ENCODE measurements at places on chromosomes 2 and 18.

GRCh38 chr2:31234683-31235503 is 941 bp downstream of the EHD3 start:
- no peak for DNase-seq

DNA sequence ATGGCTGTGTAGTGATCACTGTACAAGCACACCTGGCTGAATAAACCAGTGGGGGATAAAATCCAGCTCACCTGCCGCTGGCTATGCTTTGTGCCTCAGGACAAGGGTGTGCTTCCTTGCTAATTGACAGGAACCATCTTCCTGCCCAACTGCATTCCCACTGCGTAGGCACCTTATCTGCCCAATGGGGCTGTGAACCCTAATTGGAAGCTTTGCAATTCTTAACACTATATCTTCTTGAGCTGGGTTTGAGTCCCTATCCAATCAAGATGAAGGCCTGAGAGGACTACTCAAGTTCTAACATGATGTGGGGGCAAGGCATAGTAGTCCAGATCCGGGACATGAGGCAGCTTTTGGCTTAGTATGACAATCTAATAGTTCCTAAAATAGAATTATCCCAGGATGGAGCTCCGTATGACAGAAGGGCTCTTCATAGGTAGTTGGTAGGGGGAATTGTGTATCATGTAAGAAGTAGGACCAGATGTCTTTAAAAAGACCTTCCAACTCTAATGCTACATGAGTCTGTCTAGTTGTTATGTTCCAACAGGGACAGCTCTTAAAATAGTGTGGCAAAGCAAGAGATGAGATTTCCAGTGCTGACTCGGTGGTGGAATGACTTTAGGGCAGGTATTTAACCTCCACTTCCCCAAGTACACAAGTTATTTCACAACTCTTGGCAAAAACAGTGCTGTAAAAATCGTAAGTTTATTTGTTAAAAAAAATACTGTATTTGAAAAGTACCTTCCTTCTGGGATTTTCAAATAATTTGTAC is 2.3 kb upstream of the TMEM150A start:
- no peak for DNase-seq

- DNase-seq, result no peak
Measured at GRCh38 chr2:191688934-191689695, 11.2 kb downstream of the NABP1 start.

DNA sequence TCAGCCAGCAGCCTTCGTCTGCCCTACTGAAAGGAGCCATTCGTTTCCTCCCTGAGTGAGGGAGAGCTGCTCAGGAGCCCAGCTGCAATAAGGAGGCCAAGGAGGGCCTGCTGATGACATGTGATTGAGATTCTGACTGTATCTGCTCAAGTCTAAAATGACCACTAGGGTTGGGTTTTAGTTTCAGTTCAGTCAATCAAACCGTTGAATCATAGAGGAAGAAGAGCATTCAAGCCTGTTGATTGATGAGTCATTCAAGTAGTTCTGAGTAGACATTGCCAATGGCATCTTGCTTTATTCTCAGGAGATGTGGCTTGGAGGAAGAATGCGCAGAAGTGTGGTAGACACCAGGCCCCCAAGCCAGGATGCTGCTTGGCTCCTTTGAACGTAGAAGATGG is 19.9 kb upstream of the BCL2L11 start:
- no peak for DNase-seq

GRCh38 chr2:28986429-28986828 is 5.3 kb downstream of the TOGARAM2 start:
- DNase-seq, result no peak

- DNase-seq, result peak; percentile 6
Measured at GRCh38 chr18:65235966-65236624, 514.7 kb upstream of the CDH7 start.

DNA sequence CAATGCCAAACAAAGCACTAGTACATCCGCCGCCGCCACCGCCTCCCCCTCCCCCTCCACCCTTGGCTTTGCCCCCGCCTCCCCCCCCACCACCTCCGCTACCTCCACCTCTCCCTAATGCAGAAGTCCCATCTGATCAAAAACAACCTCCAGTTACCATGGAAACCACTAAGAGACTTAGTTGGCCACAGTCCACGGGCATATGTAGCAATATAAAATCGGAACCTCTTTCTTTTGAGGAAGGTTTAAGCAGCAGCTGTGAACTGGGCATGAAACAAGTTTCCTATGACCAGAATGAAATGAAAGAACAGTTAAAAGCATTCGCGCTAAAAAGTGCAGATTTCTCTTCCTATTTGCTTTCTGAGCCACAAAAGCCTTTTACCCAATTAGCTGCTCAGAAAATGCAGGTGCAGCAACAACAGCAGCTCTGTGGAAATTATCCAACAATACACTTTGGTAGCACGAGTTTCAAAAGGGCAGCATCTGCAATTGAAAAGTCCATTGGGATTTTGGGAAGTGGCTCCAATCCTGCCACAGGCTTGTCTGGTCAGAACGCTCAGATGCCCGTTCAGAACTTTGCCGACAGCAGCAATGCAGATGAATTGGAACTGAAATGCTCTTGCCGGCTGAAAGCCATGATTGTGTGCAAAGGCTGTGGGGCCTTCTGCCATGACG is 168.0 kb downstream of the ASXL3 start:
- peak; percentile 67 for DNase-seq

DNA sequence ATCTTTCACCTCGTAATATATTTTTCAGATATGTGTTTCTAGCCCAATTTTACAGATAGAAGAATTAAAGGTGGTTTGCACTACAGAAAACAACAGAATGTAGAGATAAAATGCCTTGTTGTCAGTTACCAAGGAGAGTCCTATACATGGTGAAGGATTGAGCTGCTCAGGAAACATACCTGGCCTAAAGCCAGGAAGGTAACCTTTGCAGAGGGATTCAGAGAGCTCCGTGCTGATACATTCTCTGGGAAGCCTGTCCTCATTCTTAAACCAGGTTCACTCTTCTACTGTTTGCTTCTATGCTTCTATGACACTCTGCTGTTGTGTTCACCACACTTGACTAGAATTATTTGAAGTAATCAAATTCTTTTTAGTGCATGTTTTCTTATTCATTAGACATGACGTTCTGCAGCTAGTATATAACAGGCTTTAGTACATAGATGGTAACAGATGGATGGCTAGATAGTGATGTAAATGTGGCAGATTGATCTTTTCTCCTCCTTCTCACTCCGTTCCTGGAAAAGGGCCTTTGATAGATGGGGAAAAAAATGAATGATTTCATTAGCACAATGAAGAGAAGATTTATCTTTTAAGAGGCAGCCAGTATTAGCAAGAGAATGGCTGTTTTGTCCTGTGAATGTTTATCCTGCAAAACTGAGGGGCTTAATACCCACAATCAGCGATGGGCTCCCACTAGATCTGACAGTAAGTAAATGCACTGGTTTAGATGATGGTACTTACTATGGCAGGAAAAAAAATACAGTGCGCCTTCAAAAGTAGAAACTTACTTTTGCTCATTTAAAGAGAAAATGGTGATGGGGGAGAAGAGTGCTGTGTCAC is 589.6 kb upstream of the FAM98A start:
- no peak for DNase-seq

GRCh38 chr2:186484062-186484735 is 1.9 kb upstream of the ZC3H15 start:
- DNase-seq, result no peak

DNA sequence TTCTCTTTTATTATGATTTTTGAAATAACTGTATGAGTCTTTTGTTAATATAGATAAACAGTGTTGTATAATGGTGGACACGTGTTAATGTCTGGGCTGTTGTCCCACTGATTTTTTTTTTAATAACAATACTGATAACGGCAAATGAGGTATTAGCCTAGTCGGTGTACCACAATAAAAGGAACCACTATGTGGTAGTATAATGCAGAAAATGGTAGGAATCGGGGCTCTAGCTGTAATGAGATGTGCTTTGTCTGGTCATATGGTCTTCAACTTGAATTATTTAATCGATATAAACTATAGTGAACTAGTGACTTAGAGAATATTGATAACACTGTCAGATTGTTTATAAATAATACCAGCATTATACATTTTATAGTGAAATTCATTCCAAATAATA is 517.9 kb upstream of the SPHKAP start:
- no peak for DNase-seq

DNA sequence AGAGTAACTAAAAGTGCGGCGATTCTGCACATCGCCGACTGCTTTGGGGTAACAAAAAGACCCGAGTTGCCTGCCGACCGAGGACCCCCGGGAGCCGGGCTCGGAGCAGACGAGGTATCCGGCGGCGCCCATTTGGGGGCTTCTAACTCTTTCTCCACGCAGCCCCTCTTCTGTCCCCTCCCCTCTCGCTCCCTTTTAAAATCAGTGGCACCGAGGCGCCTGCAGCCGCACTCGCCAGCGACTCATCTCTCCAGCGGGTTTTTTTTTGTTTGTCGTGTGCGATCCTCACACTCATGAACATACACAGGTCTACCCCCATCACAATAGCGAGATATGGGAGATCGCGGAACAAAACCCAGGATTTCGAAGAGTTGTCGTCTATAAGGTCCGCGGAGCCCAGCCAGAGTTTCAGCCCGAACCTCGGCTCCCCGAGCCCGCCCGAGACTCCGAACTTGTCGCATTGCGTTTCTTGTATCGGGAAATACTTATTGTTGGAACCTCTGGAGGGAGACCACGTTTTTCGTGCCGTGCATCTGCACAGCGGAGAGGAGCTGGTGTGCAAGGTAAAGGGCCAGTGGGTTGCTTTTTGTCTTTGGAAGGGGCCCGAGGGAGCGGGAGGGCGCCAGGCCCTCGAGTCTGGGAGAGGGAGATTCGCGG is 1.4 kb downstream of the TRIB2 start:
- no peak for DNase-seq

- no peak for DNase-seq
Measured at GRCh38 chr2:127968610-127969339, 59.1 kb downstream of the SAP130 start.

DNA sequence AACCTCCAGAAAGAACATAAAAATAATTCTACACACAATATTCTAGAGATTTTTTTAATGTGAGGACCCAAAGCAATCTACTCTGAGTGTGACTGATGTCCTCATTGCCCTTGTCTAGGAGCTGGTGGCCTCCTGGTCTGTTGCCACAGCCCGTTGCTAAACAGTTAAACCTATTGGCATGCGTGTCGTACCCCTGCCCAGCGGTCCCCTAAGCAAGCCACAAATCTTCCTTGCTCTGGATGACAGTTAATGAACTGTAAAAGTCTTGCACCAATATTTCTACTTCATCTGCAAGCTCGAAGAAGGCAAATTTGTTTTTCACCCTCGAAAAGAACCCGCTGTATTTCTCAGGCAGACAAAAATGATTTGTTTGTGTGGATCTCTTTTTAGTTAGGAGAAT is 489.1 kb upstream of the MEX3C start:
- no peak for DNase-seq

GRCh38 chr2:167293943-167294775 is 405.9 kb downstream of the XIRP2 start:
- DNase-seq, result no peak

GRCh38 chr2:200301953-200302858 is 4.3 kb upstream of the SPATS2L start:
- no peak for DNase-seq

DNA sequence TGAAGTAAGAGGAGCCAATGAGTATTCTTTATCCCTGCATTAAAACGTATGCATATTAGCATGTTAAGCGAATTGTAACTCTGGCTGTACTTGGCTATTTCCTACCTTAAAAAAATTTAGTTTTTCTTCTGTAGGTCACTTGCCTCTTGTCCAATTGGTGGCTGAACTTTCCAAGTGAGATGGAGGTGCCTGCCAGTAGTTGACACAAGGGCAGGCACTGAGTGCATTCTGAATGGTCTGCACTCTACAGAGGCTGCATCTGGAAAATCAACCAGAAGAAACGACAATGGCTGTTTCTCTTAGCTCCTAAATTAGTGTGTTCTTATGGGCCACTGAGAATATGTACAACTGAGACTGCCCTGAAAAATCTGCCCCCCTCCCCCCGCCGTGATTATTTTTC is 160.8 kb downstream of the PRPF40A start:
- no peak for DNase-seq

DNA sequence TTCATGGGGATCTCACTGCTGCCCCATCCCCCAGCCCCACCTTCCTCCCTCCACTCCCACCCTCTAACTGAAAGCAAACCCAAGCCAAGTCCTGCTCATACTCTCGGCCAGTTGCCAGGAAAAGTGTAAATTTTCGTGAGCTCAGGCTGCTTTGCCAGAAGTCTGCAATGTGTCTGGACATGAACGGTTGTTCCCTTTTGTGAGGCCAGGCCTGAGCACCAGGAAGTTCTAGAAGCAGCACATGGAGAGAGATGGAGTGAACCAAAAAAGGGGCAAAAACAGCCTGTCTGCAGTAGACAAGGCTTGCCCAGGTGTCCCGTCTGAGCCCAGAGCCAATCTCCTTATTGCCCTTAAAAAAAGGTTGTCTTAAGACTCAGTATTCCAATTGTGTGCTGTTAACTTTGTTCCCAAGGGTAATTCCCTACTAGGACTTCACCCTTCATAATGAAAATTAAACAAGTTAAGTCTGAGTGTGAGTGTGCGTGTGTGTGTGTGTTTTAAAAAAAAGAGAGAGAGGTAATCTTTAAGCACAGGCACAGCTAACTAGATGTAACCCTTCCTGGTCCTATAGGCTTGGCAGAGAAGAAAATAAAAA is 247.1 kb downstream of the BCL11A start:
- DNase-seq, result no peak

DNA sequence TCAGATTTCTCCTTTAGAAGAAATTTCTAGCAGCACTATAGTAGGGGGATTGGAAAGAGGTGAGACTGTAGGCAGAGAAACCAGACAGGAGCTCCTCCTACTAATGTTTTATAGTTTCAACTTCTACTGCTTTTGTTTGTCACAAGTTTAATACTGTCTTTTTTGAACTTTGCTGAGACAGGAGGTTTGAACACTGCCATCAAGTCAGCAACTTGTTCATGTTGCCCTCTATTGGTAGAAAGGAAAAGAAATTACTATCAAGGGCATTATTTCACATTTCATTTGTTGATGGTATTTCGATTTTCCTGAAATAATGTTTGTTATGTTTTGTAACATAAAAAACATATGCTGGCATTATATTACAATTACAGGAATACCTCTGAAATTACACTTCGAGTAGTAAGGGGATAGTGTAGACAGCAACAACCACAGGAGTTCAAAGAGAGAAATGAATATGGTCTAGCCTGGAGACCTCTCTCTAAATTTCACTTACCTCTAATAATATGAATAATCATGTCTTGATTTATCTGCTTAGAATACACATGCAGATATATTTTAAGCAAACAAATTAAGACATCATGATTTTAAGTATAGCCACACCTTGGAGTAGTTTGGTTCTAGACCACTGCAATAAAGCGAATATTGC is 12.4 kb upstream of the CCDC88A start:
- no peak for DNase-seq

DNA sequence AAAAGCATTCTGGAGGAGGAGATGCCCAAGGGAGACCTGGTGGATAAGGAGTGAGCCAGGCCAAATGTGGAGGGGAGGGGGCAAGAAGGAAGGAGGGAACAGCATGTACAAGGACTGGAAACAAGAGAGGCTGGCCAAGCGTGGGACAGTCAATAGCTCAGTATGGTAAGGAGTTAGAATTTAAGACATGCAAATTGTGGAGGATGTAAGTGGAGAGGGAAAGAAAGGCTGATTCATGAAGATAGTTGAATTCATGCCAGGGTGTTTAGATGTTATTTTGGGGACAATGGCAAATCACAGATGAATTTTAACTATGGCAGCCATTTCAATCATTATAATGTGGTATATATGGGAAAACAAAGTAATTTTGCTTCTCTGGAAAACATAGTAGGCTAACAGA is 462.3 kb downstream of the MEIS1 start:
- no peak for DNase-seq

- DNase-seq, result no peak
Measured at GRCh38 chr18:23673725-23674124, 11.0 kb upstream of the ANKRD29 start.
